Hair follicle dermal papilla cell (primary cell): ENCODE measurements at places on chromosomes 7 and 10. TPM values are rescaled to one million over a fixed set of nuclear protein-coding genes. Genes with fewer than 3 reads are reported as not detected.

Gene NKX2-3
- not detected in 2 replicates for total RNA-seq

Gene PPP1R9A
- 0.24 and 1.6 TPM in 2 replicates for total RNA-seq

Gene HPSE2
- total RNA-seq = 0.12 and 0.32 TPM in 2 replicates

Gene PRKG1
- total RNA-seq = 51.0 and 52.4 TPM in 2 replicates

Gene FAS
- 76.9 and 77.9 TPM in 2 replicates for total RNA-seq

Gene OR2A7
- 1.1 and 1.3 TPM in 2 replicates for total RNA-seq

Gene ABCA13
- 0.24 and 1.1 TPM in 2 replicates for total RNA-seq

Gene FANK1
- 1.5 and 2.1 TPM in 2 replicates for total RNA-seq

Gene CTTNBP2
- 0.32 and 0.49 TPM in 2 replicates for total RNA-seq

Gene SLC4A2
- total RNA-seq = 69.2 and 82.3 TPM in 2 replicates

Gene ANKRD61
- total RNA-seq = 0.16 TPM in 1 of 2 replicates, not detected in the other

Gene ATG9B
- total RNA-seq = under 0.01 and 0.16 TPM in 2 replicates

Gene FKBP6
- not detected in 2 replicates for total RNA-seq

Gene SKIDA1
- total RNA-seq = 2.4 and 2.8 TPM in 2 replicates

Gene STOX1
- under 0.01 and 0.12 TPM in 2 replicates for total RNA-seq

Gene TMEM273
- not detected in 2 replicates for total RNA-seq

Gene LRIT1
- not detected in 2 replicates for total RNA-seq

Gene DEPP1
- total RNA-seq = 24.9 and 35.7 TPM in 2 replicates

Gene ECHDC3
- total RNA-seq = 9.4 and 22.7 TPM in 2 replicates

Gene GNAT3
- total RNA-seq = not detected in 2 replicates

Gene INPP5F
- total RNA-seq = 22.6 and 24.9 TPM in 2 replicates

Gene SFTPA2
- not detected in 2 replicates for total RNA-seq

Gene ITGA8
- total RNA-seq = 92.0 and 104 TPM in 2 replicates

Gene CFAP58
- 0.49 and 0.81 TPM in 2 replicates for total RNA-seq
